H54 (cell line): ENCODE measurements at places on chromosomes 2 and 18.

DNA sequence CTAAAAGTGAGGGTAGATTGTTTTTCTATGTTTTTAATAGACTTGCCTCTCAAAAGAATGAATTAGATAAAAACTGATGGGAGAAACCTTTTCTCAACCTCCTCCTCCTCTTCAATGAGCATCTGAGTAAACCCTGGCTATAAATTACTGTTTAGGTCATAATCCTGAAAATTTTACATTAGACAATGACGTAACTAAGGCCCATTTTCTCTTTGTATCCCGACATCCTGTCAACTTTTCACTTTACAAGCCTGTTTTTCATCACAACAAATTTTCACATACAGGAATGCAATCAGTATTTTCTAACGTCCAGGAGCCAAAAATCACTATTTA, 1.3 kb downstream of the SPIRE1 start:
- DNase-seq = peak; percentile 15

- no peak for DNase-seq
Observed at GRCh38 chr2:54638103-54638502, 85.4 kb upstream of the EML6 start.

DNA sequence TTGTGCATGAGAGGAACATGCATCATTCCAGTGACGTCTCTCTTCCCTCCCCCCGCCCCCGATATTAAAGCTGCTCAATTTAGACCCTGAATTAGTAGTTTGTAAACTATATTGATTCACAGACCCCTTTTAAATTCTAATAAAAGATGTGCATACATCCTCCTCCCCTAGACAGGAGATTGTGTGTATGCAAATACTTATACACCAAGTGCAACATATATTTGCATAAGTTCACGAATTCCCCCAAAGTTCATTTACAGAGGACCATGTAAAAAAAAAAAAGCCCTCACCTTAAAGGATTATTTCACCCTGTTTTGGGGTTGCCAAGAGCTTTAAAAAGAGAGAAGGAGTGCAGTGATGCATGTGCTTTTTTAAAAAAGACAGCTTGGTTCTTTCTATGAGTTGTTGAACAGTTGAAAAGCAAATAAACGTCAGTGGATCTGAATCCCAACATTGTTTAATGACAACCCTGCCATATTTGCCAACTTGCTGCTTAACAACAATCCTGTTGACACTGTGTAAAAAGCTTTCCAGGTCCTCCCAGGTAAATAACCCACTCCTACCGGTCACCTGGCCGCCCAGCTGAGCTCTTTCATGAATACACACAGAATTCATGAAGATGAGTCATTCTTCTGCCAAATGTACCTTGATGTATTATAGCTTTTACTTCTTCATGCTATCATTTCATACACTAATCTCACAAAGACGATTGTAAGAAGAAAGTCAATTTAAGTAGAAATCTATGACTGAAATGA, 211.5 kb downstream of the IKZF2 start:
- DNase-seq = no peak

DNA sequence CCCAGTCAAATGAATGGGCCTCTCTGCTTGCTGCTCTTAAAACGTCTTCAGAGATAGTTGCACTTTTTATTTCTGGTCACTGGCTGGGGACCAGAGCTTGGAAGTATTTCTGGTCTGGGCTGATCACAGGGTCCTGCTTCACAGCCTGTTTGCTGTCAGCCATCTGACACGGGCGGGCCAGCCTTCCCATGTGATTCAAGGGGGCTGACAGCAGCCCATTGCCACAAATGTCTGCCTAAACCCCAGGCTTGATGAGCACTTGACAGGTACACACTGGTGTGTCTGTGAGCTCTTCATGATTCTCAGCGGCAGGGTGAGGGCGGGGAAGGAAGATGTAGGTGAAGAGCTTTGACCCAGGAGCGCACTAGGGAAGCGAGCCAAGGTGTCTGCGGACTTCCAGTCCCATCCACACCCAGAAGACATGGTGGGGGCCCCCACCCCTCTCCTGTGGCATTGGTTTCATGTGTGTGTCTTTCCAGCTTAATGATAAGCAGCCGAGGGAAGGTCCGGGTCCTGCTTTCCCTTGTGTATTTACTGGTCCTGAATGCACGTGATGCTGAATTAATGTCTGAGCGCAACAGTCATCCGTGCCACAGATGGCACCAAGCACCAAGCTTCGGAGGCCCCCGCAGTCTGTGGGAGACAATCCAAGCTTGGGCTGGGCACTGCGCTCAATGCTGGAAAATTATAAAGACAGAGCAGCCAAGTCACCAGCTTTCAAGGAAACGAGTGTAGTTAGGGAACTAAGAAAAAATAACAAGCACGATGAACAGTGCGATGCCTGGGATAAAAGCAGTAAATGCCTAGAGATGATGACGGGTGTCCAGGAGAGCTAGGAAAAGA, 73.3 kb downstream of the SH3BP4 start:
- DNase-seq = no peak
